Right lung (tissue), 10 donors: ENCODE measurements at places on chromosomes 5 and 9. TPM values are rescaled to one million over a fixed set of nuclear protein-coding genes. Genes with fewer than 3 reads are reported as not detected.
A peak's percentile ranks its signal among the peaks of the same experiment; 100 is the strongest.

The LRRC19 gene
- polyA plus RNA-seq = 0.15 TPM

The ECSCR gene
- 67.5 TPM for polyA plus RNA-seq

The SEPTIN8 gene
- 61.6 TPM for polyA plus RNA-seq

The PCDHGB3 gene
- 2.6 TPM for polyA plus RNA-seq

The CDO1 gene
- 57.9 TPM for polyA plus RNA-seq

The TAS2R1 gene
- polyA plus RNA-seq = not detected

The PCDHGB1 gene
- polyA plus RNA-seq = 1.7 TPM

The IRGM gene
- 1.2 TPM for polyA plus RNA-seq

The CTXN3 gene
- polyA plus RNA-seq = 0.17 TPM

The SHROOM1 gene
- 8.1 TPM for polyA plus RNA-seq

The DDX4 gene
- polyA plus RNA-seq = not detected

The SPACA9 gene
- 13.5 TPM for polyA plus RNA-seq

DNA sequence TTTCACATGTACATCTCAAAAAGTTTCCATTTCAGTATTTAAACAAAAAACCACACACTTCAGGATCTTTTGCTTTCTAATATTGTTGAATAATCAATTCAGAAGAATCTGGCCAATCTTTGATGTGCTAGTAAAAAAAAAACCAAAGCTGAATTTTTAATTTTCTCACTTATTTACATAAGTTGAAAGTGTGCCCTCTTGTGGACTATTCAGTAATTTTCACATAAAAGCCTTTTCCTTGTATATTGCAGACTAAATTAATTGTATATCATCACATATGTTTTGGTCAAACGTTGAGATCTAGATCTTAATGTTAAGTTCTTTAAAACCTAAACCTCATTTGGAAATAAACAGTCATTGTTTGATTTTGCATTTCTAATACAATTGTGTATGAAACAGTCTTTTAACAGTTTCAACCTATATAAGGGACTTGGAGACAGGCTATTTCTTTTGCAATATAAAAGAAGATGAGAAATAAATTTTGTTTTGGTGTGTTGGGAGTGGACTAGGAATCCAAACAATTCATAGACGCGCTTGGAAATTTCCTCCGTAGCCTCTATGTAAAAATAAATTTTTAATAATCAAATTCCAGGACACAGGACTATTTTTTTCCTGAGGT lies 68.1 kb downstream of the NIPBL start:
- DNase-seq = peak; percentile 24

DNA sequence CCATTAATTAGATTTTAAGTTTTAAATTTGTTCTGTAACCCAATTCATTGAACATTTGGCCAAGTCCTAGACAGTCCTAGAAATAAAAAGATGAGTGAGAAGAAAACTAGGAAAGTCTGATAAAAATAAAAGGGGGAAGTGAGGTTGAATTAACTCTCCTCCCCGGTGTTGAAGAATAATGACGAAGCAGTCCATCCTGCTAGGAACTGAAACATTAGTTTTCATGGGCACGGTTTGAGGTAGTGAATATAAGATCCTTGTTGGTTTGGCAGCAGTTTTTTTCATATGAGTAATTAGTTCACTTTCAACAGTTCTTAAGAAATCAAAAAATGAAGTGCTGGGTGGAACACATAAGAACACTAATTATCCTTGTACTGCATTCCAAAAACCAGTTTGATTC lies 103.1 kb downstream of the MTREX start:
- no peak for DNase-seq

DNA sequence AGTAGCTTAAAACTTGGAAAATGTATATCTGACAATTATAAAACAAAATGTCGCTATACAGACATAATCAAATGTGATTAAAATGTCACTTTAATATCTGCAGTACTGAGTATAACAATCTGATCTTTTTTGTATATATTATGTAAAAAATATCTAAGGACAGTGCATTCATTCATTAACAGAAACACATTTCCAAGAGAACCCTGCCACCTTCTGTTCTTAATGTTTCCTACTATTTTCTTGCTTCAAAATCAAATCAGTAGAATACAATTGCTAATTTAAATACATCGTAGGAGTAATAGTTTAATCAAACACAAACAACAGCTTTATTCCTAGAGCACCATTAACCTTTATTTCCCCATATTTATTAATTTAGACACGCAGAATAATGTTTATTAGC lies 142.6 kb upstream of the ST8SIA4 start:
- no peak for DNase-seq

GRCh38 chr9:115439641-115440040 lies 321.7 kb upstream of the TNC start:
- no peak for DNase-seq

- DNase-seq = no peak
Observed at GRCh38 chr5:172899436-172899835, 59.8 kb upstream of the RPL26L1 start.

GRCh38 chr5:170843870-170844269 lies 17.9 kb upstream of the RANBP17 start:
- DNase-seq = no peak

DNA sequence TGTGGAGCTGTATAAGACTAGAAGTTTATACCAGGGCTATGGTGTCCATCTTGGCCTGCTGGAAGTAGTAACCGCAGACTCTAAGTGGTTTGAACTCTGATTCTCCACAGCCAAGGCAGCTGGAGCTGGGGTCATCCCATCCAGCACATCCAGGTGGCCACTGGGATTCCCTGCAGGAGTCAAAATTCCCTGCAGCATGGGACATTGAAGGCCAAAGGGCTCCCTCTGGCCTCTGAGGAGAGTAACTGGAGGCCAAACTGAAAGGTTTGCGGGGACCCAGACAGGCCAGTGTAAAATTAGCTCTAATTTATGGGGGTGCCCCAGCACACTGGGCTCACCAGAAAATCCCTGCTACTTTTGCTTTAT lies 12.2 kb upstream of the PRXL2C start:
- DNase-seq = no peak

GRCh38 chr5:97544678-97545077 lies 361.6 kb upstream of the RIOK2 start:
- DNase-seq = no peak

GRCh38 chr9:127330501-127330900 lies 65.9 kb downstream of the GARNL3 start:
- DNase-seq = no peak

- no peak for DNase-seq
Observed at GRCh38 chr5:180646289-180646962, 3.0 kb downstream of the FLT4 start.

- DNase-seq = no peak
Observed at GRCh38 chr5:117177302-117177701, 602.7 kb upstream of the SEMA6A start.

- peak; percentile 9 for DNase-seq
Observed at GRCh38 chr5:178839319-178839704, 20.4 kb upstream of the ZNF354B start.

DNA sequence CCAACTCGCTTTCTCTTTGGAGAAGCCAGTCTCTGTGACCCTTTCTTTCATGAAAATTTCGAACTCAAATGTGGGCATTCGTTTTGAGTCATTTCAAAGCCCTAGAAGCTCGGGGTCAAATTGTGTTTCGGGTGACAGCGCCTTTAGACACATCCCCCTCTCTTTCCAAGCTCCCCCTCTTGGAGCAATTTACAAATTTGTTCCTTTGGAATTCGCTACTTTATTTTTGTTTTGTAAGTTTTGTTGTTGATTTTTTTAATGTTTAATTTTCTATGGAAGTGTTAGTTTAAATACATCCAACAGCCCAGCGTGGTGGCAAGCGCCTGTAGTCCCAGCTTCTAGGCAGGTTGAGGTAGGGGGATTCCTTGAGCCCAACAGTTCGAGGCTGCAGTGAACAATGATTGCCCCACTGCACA lies 4.6 kb upstream of the BARX1 start:
- no peak for DNase-seq

DNA sequence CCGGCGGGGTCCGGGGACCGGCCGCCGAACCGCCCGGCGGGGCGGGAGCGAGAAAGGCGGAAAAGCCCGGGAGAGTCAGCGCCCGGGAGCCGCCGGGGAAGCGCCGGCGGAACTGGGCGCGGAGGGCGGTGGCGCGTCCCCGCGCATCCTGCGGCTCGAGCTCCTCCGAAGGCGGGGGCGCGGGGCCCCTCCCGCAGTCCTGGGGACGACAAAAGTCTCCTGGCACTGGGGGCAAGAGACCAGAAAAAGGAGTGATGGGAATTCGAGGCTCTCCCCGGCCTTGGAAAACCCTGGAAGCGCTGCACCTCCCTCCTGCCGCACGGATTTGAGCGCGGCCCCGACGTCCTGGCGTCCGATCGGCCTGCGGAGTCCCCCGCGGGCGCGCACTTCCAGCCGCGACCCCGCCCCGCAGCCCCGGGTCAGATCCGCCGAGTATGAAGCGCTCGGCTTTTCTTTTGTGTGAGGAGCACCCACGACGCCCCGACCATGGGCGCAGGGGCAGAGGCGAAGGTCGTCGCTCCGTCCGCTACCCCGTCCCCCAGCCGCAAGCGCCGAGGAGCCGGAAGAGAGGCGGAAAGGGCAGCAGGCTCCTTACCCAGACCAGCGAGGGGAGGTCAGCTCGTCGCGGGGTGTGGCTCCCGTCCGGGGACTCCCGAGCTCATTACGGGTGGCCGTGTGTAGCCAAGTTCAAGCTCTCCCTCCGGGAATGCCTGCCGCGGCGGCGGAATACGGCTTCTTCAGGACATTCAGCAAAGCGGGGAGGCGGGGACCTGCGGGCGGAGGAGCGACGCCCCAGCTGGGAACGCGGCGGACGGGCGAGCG lies at the start of gene EPB41L4A:
Gene EPB41L4A (minus strand): TSS at position 114 of the 822 bp plus-strand sequence. CDS start 238 bp downstream, outside the sequence.
- DNase-seq = peak; percentile 51

DNA sequence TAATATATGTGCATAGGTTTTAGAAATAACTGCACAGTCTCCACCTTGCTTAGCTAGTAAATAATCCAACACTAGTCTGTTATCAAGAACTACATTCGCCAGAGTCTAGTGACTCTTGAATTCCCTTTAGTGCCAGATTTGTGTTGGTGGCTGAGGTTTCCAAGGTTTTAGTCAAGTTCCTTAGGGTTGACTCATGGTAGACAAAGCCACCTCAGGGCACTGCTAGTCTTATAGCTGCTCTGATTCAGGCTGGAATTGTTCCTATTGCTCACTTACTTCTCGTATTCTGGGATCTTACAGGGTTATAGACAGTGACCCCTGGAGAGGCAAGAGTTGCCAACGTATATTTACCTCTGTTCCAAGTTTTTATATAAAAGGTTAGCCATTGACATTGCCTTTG lies 1369.8 kb upstream of the CDH9 start:
- no peak for DNase-seq

DNA sequence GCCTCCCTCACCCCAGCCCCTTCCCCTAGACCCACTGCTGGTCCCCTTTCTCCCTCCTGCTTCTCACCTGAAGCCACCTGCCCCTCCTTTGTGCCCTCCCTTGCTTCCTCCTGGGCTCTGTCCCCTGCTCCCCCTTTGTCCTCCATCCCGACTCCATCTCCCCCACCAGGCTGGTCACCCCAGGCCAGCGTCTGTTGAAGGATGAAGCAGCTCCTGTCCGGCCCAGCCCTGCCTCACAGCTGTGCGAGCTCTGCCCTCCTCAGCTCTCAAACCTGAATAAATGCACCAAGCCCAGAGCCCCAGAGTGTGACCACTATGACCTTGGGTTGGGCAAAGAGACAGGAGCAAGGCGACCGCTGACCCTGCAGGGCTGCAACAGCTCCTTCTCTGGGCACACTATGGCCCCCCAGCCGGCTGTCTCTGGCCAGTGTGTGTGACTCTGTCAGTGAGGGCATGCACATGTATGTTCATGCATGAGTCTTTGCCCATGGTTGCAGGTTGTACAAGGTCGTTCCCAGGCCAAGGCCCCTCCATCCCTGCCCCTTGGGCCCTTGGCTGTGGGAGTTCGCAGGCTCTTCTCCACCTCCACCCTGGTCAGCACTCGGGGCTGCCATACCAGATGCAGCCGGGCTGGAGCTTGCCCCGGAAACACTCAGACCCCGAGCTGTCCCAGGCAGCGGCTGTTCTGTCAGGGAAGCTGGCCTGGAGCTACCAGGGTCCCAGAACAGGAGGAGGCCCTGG lies 3.3 kb downstream of the LCN12 start:
- DNase-seq = no peak
